ENCODE measurements at places on chromosomes 1 and 21.

DNA sequence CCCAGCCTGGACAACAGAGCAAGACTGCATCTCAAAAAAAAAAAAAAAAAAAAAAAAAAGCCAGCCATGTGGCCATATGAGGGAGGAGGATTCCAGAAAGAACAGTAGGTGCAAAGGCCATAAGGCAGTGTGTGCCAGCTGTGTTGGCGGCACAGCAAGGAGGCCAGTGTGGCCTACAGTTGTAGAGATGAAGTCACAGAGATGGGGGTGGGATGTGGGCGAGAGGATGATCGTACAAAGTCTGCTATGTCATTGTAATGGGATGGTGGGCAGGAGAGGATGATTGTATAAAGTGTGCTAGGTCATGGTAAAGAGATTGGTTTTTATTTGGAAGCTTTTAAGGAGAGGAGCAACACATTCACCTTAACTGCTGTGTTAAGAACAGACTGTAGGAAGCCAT lies 9.8 kb upstream of the CR1 start:
- no peak for DNase-seq

DNA sequence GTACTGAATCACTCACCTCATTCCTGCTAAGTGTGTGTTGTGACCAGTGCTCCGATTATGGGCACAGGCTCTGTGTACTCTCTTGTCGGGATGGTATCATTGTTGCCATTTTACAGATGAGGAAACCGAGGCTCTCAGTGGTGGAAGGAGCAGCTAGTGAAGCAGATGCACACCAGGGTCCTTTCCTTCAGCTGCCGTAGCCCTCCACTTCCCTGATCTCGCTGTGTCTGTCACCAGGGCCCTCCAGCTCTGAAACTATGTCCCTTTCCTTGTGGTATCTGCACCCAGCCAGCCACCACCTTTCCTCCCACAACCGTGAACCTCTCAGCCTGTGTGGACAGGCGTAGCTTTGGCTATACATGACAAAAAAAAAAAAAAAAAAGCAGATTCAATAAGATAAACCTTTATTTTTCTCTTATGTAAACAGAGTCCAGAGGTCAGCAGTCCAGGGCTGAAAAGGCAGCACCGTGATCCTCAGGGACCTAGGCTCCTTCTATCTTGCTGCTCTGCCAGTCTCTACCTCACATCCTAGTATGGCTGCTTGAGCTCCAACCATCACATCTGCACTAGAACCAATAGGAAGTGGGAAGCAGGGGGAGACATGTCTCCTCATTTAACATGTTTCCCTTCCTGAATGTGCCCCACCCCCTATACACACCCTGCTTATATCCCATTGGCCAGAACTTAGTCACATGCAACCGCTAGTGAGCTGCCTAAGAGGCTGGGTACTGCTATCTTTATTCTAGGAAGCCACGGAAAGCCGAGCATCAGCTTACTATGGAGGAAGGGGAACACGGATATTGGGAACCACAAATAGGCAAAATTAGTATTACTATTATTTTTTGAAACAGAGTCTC lies 44.3 kb downstream of the TMEM51 start:
- DNase-seq, result no peak

DNA sequence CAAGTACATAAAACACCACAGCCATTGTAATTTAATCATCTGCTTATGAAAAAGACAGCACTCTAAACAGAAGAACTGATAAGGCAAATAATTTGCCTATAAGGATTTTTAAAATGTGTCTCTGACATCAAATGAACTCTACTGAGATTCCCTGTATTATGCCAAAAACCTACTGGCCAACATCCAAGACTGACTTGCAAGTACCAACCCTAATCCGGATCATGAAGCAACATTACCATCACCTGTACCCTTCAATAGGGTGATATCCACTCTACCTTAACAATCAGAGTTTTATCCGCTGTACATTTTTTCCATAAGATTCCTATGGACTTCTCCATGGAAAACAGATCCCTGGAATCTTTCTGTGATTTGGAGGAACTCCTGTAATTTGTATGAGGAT lies 4.6 kb downstream of the RGS7 start:
- DNase-seq, result no peak

GRCh38 chr1:156544592-156545102 lies 27.7 kb downstream of the IQGAP3 start:
- DNase-seq, result no peak

GRCh38 chr1:197838836-197839235 lies 63.6 kb upstream of the DENND1B start:
- peak; percentile 13 for DNase-seq

DNA sequence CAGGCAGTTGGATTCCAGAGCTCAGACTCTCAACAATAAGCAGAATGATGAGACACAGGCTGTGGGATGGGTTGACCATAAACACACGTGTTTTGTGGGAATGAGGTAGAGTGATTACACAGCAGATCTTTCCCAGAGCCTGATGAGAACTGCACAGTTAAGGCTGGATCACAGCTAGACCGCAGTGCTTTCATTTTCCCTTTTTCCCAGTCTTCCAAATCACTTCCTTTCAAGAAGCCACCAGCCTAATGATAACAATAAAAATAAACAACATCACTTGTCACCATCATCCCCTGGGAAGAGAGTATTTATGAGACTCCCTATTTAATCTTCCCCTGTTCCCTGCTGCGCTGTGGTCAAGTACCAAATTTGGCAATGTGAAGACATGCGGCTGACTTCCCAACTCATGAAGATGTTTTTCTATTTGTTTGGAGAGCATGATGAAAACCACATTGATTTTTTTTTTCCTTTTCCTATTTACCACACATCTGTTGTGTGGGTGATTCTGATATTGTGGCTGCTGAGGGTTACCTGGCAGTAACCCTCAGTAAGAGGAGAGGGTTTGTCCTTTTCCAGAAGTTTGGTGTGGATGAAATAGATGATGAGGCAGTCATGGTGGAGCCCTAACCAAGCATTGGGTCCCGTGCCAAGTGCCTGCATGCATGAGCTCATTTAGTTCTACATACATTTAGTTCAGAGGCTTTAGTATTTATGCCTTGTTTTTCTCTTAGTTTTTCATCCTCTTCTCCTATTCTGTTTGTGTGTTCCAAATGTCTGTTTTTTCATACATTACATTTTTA lies 248.9 kb upstream of the HOOK1 start:
- DNase-seq, result no peak

GRCh38 chr1:167325151-167325550 lies 104.5 kb downstream of the POU2F1 start:
- DNase-seq, result no peak

DNA sequence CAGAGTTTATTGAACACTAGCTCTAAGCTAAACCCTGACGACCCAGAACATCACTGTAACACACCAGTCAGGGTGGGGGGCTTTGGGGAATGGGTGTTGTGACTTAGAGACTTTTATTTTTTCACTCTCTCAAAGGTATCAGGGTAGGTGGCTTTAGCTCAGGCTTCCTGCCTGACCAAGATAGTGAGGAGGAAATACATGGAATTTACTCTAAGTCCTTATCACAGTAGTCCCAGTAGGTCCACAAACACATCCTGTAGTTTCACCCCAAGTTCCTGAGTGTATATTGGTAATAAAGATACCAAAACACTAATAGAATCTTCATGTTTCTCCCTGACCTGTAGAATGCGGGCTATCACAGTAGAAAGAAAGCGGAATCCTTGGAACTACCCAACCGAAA lies 15.1 kb downstream of the GJA5 start:
- no peak for DNase-seq

- no peak for DNase-seq
Measured at GRCh38 chr1:60916199-60916598, 166.2 kb upstream of the NFIA start.

DNA sequence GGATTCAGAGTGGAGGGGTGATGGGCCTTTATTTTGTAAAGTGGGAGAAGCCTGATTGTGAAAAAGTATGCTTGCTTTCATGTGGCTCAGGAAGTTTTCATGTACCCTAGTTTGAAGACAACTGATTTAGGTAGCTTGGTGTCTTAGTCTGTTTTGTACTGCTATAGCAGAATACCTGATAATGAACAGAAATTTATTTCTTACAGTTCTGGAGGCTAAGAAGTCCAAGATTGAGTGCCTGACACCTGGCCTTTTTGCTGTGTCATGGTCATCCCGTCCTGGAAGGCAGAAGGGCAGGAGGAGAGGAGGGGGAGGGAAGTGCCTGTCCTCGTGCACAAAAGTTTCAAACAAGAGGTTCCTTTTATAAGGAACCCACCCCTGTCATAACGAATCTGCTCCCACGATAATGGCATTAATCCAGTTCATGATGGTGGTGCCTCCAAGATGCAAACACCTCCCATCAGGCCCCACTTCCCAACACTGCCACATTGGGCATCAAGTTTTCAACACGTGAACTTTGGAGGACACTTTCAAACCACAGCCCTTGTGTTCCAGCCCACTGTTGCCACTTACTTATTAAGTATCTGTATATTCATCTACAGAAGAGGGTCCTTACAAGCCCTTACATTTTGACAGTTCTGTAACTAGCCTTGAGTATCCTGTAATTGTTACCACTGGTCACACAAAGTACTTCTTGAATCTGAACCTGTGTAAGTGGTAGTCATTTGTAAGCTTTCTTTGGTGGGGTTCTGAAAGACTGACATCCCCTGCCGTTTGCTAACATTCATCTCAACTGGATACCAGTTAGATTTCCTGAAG lies 9.5 kb downstream of the UCK2 start:
- DNase-seq, result no peak

DNA sequence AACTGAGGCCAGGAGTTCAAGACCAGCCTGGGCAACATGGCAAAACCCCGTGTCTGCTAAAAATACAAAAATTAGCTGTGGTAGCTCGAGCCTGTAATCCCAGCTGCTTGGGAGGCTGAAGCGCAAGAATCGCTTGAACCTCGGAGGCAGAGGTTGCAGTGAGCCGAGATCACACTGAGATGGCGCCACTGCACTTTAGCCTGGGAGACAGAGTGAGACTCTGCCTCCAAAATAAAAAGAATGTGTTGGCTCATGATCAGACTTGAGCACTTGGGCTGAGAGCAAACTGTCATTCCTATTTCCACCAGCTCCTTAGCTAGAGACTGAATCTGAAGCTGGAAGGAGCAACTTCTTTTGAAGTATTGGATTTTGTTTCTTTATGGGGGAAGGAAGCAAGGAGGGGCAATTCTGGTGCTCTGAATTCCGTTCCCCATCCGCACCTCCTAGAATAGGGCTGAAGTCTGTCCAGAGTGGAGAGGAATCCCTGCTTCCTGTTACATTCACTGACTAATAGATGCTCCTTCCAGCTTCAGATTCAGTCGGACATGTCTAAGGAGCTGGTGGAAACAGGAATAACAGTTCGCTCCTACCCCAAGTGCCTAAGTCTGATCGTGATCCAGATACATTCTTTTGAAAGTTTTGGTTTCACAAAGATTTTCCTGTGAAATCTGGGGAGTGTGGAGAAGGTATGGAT lies 3.8 kb downstream of the ZNF672 start:
- no peak for DNase-seq

- DNase-seq, result peak; percentile 50
Measured at GRCh38 chr1:246002725-246003441, 504.2 kb downstream of the SMYD3 start.

DNA sequence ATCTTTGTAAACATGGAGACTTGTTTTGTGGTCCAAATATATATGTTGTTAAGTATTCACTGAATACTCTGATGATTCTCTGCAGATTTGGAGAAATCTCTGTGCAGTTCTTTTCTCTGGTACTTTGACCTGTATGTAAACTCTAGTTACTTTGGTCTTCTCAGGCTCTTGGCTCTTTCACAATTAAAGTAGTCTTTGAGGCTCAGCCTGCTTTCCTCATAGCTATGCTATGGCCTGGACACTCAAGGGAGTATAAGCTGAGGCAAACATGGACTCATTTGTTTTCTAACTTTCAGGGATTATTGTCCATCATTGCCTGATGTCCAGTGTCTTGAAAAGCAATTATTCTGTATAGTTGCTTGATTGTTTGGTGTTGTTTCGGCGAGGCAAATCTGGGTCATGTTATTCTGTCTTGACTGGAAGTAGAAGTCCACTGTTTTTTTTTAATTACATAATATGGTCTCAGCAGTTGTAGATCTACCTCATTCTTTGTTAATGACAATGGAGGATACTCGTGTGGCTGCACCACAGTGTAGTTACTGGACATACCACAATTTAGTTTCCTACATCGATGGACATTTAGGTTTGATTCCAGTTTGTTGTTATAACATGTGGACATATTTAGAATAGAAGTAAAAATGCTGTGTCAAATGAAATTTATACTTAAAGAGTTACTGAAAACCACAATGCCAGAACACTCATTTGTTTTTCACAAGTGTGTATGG lies 9.2 kb downstream of the PTBP2 start:
- no peak for DNase-seq

GRCh38 chr21:31905503-31906451 lies 33.0 kb downstream of the HUNK start:
- DNase-seq, result no peak

DNA sequence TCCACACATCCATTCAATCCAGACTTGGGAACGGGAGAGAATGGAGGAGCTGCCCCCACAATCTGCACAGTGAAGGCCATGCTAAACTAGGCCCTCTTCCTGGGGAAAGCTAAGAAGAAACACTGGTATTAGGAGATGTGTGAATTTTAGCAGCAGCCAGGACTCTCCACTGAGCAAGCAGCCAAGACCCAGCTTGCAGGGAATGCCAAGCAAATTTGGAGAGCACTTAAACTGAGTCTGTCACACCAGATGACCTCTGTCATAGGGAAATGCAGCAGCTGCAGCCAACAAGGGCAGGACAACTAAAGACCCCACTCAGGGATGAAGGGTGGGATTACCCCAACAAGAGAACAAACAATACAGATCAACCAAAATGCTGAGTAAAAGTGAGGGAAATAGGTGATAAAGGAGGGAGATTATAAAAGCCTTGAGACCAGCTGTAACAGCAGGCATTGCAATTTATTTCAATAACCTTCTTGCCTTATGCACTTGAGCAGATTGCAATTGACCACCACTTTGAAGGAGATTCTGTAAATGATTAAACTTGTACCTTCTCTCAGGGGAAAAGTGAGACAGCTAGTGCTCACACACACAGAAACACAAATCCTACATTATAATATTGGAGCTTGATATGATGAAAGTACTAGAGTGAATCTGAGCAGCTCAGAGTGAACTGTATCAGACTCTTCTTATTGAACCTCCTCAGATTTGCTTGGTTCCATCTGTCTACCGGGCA lies 2.5 kb upstream of the CLCA1 start:
- DNase-seq, result no peak

DNA sequence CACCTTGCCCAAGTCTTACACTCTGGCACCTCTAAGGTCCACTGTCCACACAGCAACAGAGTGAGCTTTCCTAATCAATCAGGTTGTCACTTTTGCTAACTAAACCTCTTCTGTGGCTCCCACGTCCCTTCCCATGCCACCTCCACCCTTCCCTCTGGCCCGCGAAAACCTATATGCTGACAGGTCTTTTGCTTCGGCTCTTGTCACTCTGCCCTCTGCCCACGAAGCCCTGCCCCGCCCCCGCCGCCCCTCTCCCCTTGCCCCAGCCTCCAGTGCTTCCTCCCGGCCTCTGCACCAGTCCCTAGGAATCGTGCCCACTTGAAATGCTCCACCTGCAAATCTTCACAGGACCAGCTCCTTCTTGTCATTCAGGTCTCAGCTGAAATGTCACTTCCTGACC lies 8.1 kb downstream of the TP53BP2 start:
- no peak for DNase-seq

- DNase-seq, result peak; percentile 66
Measured at GRCh38 chr1:84960371-84960770, 36.5 kb downstream of the MCOLN2 start.

GRCh38 chr1:22362626-22363402 lies 88.8 kb upstream of the ZBTB40 start:
- DNase-seq, result no peak

- DNase-seq, result no peak
Measured at GRCh38 chr1:3498246-3498930, 43.9 kb downstream of the ARHGEF16 start.
